ENCODE measurements at places on chromosomes 5 and 9.

GRCh38 chr9:84258371-84258770, 82.2 kb downstream of the SLC28A3 start:
- DNase-seq, result no peak

DNA sequence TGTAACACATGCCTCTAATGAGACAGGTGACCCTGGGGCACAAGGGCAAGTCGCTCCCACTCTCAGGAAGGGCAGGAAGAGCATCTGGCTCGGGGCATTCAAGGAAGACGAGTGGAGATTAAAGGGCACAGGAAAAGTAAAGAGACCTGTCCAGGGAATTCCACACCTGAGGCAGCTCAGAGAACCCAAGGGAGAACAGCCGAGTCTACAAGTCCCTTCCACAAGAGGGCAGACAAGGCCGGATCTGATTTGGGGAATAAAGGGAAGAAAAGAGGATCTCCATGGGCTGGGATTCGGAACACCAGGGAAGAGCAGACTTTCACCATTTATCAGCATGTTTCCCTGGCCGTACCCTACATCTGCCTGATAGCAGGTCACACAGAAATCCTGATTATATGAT, 28.1 kb downstream of the GPX3 start:
- no peak for DNase-seq

GRCh38 chr5:1375871-1376810, 31.2 kb upstream of the CLPTM1L start:
- no peak for DNase-seq

DNA sequence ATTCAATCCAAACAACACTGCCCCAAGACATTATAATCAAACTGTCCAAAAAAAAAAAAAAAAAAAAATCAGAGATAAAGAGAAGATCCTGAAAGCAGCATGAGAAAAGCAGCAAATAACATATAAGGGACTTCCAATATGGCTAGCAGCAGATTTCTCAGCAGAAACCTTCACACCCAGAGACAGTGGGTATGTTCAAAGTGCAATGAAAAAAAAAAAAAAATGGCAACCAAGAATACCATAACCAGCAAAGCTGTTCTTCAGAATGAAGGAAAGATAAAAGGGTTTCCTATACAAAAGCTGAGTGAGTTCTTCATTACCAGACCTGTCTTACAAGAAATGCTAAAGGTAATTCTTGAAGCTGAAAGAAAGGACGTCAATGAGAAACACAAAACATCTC, 32.1 kb downstream of the UBTD2 start:
- no peak for DNase-seq

GRCh38 chr5:112210430-112211005, 208.6 kb downstream of the EPB41L4A start:
- DNase-seq, result no peak

- DNase-seq, result no peak
These were observed 30.6 kb upstream of the IQGAP2 start for GRCh38 chr5:76372323-76373054.

DNA sequence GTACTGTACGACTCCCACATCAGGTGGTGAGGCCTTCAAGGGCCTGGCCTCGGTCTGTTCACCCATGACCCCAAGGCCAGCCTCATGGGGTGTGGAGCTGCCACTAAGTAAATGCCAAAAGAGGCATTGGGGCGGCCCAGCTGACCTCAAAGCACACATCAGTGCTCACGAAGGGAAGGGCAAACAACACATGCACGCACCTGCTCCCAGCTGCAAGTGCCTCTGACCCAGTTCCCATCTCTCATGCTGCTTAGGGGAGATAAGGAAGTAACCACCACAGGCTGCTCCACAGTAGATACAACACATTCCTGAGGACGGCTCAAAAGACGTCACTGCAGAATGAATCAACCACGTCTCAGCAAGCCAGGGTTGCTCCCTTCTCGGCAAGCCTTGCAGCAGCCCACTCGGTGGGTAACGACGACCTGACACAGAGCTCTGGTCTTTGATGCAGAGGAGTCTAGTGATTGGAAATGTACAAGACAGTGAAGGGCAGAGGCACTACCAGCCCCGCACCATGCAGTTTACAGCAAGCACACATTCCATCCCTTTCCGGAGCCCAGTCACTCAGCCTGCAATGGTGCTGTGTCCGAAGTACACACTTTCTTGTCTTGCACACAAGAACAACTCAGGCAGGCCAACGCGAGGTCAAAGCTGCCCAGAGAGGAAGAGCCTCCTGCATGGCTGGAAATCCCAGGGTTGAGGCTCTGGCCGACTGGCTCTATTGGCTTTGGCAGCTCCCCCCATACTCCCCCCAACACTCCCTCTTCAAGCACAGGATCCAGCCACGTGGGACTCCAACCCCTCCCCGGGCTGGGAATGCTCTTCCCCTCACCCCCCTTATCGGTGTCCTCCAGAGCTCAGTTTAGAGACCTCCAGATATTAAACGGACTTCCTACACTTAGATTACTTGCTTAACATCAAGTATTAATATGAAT, 31.8 kb downstream of the FABP6 start:
- DNase-seq, result no peak

- DNase-seq, result no peak
These were observed 531.2 kb upstream of the ZNF608 start for GRCh38 chr5:125277494-125278154.

DNA sequence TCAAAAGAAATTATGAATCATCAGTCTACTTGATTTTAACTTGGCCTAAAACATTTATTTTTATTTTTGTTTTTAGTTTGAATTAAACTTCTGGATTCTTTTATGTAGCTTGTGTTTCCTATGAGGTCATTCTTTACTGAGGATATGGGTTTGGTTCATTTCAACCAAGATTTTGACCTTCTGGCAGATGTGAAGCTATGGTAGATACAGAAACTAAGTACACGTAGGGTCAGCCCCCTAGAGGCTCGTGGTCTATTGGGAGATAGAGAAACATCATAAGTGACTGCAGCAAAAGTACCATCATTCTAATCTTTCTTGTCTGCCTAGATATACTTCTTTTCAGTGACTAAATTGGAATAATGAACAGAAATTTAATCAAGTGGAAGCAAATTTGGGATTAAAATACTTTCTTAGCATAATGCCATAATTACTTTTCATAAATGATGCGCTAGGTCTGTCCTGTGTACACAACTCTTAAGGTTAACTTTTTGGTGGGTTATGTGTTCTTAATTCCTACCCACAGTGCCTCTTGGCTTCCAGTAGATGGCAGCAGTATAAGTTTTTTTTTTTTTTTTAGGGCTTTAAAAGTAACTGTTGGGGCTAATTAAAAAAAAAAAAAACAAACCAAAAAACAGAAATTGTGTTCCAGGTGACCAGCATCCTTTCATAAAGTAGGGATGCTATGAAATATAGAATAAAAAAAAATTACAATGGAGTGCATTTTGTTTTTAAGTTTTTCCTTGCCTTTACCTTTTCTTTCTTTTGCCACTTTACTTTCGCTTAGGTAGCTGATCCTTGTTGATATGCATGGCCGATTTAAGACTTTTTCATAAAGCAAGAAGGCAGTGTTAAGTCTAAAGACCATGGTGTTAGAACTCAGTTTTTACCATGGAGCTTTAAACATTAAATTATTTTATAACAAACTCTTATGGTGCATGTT, 49.9 kb downstream of the LRRTM2 start:
- peak; percentile 35 for DNase-seq

GRCh38 chr5:19536387-19536786, 451.6 kb downstream of the CDH18 start:
- DNase-seq, result no peak

DNA sequence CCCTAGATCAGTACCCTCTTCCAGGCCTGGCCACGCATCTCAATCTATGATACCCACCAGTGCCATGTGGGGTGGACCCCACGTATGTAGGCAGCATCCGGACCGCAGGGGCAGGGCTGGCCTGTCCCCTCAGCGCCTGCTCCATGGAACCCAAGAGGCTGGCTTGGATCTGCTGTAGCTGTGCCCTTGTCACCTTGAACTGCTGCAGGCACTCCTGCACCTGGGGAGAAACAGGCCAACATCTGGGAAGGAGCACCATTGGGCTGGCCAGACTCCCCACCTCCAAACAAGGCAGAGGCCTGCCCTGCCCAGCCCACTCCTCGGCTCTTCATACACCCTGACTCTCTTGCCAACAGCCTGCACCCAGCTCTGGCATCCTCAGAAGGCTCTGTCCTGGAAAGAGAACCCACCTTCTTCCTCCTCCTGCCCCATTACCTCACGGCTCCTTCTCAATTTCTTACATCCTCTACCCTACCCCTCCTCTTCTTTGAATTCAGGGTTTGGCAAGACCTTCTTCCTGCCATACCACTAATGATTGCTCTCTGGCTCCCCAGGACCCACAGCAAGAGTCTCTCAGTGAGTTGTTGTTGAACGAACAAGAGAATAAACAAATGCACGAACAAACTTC, 7.7 kb downstream of the HK3 start:
- DNase-seq, result no peak

GRCh38 chr5:83474161-83474796, 2.7 kb downstream of the VCAN start:
- DNase-seq, result peak; percentile 36

GRCh38 chr5:81708889-81709288, 42.0 kb downstream of the SSBP2 start:
- DNase-seq, result no peak

DNA sequence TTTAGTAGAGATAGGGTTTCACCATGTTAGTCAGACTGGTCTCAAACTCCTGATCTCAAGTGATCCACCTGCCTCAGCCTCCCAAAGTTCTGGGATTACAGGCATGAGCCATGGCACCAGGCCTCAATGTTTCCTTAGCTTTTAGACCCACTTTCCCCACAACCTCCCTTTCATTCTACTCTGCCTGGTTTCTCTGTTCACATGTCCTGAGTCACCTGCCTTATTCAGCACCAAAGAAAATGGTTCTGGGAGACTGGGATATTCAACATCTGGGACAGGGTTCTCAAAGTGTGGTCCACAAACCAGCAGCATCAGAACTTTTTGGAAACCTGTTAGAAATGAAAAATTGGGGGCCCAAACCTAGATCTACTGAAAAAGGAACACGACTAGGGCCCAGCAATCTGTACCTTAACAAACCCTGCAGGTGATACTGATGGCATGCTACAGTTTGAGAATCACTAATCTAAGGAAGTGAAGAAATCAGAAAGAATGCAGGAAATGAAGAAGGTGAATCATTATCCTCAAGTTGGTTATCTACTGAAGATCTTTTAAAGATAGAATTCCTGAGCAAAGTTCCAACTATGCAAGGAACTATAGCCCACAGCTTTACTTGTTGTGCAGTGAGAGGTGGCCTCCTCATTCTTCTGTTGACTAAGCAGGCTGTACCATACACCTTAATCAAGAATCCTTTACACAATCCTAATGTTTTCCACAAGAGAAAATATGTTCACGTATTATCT, 51.8 kb upstream of the CTNNAL1 start:
- DNase-seq, result no peak

- no peak for DNase-seq
These were observed 82.2 kb downstream of the PRELID2 start for GRCh38 chr5:145752947-145753346.

DNA sequence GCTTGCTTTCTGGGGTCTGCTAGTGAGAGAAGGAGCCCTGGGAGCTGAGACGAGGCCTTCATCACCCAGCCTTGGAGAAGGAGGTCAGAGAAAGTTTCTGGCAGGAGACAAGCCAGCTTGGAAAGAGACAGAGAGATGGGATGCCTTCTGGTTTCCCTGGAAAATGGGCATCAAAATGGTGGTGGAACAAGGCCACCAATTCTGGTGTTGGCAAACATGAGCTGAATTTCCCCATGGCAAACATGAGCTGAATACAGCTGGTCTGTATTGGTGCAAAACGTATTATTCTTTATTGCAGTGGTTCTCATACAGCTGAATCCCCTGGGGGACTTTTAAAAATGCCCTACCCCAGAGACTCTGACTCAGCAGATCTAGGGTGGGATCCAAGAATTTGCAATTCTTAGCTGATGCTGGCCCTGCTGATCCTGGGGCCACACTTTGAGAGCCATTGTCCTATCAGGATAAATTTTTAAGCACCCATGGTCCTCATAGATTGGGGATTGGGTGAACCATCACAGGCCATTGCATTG, 39.1 kb upstream of the S1PR3 start:
- DNase-seq, result no peak

- no peak for DNase-seq
These were observed 13.2 kb upstream of the GLRA1 start for GRCh38 chr5:151937851-151938250.

DNA sequence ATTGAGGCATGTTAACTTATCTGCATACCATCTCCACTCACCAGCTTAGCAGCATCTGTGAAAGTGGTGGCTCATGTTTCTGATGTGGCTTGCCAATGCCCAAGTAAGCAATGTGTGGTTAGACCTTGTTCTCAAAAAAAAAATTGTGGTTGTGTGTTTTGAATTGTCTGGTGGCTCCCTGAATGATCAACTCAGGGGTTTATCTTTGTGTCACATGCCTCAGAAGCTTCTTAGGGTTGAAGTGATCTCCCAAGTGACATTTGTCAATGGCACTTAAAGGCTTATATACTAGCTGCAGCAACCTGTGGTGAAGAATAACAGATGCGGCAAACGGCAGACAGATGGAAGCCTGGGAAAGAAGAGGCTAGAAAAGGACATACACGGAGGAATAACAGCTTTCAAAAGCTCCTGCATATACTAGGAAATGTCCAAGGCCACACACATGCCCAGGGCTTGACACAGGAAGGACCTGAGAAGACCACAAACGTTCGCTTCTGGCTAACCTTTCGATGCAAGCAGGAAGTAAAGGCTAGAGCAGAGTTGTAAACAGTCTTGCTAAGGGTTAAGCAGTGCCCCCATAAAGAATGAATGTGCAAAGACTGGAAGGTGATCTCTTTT, 42.2 kb upstream of the FSD1L start:
- DNase-seq, result peak; percentile 83

DNA sequence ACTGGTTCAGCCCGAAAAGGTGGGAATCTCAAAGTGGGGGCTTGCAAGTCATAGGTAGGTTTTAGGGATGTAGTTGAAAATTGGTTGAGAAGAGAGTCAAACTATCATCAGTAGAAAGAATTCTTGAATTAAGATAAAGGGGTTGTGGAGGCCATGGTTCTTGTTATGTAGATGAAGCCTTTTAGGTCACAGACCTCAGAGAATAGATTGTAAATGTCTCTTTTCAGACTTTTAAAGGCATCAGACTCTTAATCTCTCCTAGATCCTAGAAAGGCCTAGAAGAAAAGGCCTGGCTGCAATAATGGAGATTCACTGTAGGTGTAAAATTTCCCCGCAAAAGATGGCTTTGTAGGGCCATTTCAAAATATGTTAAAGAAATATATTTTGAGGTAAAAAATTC, 96.4 kb downstream of the PSAT1 start:
- no peak for DNase-seq

- no peak for DNase-seq
These were observed 128.3 kb downstream of the GPBP1 start for GRCh38 chr5:57302164-57302563.

DNA sequence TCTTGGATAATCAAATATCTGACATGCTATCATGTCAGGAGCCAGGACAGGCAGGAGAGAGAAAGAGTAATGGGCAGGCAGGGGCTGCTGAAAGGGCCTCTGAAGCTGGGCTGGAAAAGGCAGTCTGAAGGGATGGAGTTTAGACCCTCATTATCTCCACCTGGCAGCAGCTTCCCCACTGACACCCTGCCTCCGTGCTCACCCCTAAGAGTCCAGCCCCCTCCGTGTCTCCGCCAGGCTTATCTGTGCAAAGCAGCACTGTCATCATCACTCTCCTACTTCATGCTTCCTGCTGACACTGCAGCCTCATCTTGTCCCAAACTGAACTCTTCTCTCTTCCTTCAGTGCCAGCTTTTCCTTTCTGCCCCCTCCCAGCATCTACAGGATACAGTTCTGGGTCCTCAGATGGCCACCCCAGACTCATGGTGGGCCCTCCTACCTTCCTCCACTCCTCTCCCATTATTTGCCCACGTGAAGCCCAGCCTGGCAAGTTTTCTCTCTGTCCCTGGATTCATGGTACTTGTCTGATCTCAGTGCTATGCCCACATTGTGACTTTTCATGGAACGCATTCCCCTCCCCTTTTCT, 70.9 kb upstream of the KLF9 start:
- DNase-seq, result no peak

GRCh38 chr5:157859227-157859575, 256 bp upstream of the CLINT1 start:
- DNase-seq, result no peak
